Effector memory CD4-positive, alpha-beta T cell (primary cell): ENCODE measurements at places on chromosomes 6 and 20.

- no peak for DNase-seq
Measured at GRCh38 chr20:13101706-13102105, 92.9 kb downstream of the SPTLC3 start.

- DNase-seq = no peak
Measured at GRCh38 chr6:147510929-147511590, 2.6 kb downstream of the SAMD5 start.

- DNase-seq = no peak
Measured at GRCh38 chr20:10522328-10522727, 87.2 kb downstream of the SLX4IP start.

DNA sequence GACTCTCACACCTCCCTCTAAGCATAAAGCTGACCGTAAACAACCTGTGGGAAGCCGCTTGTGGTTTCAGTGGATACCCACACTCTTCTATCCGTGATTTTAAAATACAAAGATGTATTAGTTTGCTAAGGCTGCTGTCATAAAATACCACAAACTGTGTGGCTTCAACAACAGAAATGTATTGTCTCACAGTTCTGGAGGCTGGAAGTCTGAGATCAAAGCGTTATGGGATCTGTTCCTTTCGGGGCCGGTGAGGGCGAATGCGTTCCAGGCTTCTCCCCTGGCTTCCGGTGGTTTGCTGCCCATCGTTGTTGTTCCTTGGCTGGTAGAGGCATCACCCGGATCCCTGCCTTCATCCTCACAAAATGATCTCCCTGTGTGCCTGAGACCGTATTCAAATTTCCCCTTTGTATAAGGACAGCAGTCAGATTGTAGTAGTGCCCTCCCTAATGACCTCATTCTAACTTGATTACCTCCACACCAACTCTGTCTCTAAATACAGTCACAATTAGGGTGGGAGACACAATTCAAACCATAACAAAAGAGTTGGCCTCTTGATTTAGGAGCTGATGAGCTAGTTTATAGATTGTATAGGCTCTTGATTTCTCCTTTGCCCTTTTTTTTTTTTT lies 210.6 kb upstream of the SOX4 start:
- no peak for DNase-seq

- no peak for DNase-seq
Measured at GRCh38 chr6:103680116-103680515, 1179.6 kb downstream of the HACE1 start.

GRCh38 chr6:80742481-80742880 lies 636.0 kb downstream of the BCKDHB start:
- DNase-seq = no peak

DNA sequence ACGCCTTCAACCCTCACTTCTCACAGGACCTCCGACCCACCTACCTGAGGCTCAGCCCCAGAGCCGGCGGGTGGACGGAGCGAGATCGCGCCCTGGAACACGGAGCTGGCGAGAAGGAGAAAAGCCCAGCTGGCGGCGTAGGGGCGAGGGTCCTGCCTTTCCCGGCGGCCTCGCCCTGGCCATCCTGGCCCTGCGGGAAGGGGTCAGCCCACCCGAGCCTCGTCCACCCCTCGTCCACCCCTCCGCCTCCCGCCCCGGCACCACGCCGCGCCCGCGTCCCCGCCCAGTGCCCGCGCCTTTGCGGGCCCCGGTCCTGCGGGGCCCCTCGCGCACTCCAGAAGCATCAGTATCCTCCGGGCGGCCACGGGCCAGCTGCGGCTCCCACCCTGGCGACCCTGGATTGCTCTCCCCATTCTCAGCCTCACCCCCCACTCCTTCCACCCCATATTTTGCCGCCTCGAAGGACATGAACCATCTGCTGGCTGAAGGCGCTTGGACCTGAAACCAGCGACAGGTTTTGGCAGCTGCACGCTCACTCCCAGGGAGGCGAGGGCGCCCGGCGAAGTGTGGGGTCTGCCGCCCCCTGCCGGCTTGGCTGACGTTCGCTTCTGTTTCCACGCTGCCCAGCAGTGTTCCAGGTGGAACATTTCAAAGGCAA lies 65.1 kb downstream of the PLG start:
- no peak for DNase-seq
